ENCODE measurements at places on chromosomes 5 and 9. TPM values are rescaled to one million over a fixed set of nuclear protein-coding genes. Genes with fewer than 3 reads are reported as not detected.

Gene MSANTD3
- 66.5 TPM for total RNA-seq

Gene SETD9
- total RNA-seq: 8.0 TPM

Gene LURAP1L
- total RNA-seq: 22.4 TPM

Gene GFM2
- 47.3 TPM for total RNA-seq

Gene ANKRD18B
- total RNA-seq: 16.6 TPM
